ENCODE measurements at places on chromosomes 6 and 20.

DNA sequence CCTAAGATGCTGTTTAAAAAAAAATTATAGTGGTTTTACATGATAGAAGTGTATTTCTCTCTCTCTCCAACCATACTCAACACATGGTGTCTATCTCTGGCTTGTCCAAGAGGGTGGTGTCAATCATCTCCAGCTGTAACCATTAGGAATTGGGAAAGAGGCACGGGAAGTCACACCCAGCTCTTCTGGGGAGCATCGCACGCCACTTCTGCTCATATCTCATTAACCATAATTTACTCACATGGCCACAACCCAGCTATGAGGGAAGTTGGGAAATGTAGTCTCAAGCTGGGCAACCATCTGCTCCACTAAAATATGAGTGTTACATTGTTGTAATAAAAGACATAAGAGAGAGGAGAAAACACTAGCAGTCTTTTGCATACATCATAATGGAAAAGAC, 30.4 kb upstream of the TSHZ2 start:
- no peak for DNase-seq

DNA sequence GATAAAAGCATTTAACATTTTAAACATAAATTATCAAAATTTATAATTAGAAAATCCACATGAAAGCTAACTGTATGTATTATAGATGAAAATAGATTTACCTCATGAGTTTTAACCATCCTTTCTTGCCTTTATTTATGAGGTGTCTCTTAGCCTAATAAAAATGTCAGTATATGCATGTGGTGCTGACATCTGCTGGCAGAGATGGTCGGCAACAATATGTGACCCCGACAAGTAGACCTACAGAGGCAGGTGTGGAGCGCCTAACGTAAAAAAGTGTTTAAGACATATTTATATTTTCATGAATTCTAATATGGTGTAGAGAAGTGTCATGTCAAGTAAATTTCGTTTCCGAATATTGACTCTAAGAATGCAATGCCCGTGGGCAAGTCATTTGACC, 149.0 kb upstream of the FUT9 start:
- no peak for DNase-seq

DNA sequence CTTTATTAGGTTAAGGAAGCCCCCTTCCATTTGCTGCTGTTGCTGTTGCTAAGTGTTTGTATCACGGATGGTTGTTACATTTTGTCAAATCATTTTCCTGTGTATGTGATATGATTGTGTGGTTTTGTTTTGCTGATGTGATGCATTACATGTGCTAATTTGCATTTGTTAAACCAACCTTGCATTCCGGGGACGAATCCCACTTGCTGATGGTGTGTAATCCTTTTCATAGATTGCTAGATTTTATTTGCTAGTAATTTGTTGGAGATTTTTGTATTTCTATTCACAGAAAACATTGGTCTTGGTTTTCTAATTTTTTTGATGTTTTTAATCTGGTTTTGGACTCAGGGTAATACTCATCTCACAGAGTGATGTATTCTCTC, 167.8 kb downstream of the WDR27 start:
- no peak for DNase-seq

GRCh38 chr20:5078399-5078958, 41.3 kb downstream of the PCNA start:
- DNase-seq: no peak

- DNase-seq: no peak
Observed at GRCh38 chr6:105593805-105594671, 191.2 kb upstream of the PREP start.

DNA sequence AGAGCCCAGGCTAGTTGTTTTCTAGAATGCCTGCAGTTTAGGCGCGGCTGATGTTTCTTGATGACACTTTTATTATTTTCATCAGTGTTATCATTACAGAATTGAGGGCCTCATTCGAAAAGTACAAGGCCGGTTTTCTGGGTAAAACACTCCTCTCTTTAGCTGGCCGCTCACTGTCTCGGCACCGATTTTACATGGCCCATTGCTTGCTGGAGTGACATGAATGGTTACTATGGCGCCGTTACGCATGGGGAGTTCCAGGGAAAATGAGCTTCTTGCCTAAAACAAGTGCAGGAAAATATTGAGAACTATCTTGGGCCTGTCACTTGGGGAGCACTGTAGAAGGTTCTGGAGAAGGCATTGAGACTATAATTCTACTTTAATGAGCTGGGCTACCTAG, 317.8 kb downstream of the CDH4 start:
- no peak for DNase-seq

DNA sequence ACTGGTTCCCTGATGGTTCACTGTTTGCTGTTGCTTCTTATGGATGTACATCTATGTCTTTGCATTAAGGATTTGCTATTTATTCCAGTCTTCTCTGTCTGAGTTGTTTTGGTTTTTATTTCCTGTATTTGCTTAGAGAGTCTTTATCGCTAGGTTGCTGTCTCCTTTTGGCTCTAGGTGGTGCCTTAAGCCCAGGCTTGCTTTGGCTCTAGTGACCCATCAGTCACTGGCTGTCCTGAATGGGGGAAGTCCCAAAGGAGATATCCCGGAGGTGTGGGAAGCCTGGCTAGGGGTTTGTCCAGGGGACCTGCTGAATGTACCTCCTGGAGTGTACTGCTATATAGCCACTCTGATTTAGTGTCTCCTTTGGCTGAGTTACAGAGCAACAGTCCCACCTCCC, 53.4 kb downstream of the MCHR2 start:
- DNase-seq: peak; percentile 3

- DNase-seq: peak; percentile 97
Observed at GRCh38 chr20:49915380-49916145, at the start of gene SPATA2. SPATA2 (minus strand) TSS chr20:49915529; CDS start chr20:49908490, 7,039 bp downstream.

GRCh38 chr20:1331801-1332453, 3.0 kb upstream of the SDCBP2 start:
- no peak for DNase-seq

DNA sequence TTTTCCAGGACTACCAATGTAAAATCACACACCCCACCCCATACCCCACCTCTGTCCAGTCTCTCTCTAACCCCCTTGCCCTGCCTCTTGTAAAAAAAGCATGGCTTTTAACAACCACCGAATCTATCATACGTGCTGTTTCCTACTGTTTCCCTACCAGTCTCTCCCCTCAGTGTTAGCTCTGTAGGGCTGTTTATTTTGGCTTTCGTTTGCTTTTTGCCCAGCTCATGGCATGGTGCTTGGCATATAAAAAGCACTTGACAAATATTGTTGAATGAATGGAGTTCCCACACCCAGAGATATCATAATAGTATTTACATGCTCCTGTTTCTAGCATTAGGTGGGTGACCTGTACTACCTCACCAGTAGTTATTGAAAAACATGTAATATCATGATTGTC, 148.2 kb downstream of the OPRM1 start:
- DNase-seq: no peak

- no peak for DNase-seq
Observed at GRCh38 chr6:36826520-36827227, 12.6 kb downstream of the CPNE5 start.

DNA sequence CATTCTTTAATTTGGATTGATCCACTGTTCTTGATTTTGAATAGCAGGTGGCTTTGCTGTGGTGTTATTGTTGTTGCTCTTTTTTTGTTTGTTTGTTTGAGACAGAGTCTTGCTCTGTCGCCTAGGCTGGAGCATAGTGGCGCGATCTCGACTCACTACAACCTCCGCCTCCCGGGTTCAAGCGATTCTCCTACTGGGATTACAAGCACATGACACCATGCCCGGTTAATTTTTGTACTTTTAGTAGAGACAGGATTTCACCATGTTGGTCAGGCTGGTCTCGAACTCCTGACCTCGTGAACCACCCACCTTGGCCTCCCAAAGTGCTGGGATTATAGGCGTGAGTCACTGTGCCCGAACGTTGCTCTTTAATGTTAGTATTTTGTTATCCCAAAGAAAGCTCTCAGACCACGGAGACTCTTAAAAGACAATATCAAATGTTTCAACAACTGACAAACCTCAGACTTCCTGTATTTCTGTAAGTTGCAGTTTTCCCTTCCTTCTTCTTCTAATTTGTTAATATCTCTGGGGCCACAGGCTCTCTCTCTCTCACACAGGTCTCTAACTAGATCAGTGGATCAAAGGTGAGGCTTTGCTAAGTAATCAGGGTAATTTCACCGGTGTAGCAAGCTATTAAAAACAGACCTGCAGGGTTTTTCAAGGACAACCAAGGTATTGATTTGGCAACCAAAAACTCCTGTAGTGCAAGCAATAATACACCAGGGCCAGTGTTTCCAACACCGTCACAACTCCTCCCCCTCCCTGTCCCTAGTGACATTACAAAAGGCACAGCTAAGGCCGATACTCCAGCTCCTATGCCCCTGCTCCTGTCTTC, 48.8 kb upstream of the ZNF217 start:
- peak; percentile 62 for DNase-seq

DNA sequence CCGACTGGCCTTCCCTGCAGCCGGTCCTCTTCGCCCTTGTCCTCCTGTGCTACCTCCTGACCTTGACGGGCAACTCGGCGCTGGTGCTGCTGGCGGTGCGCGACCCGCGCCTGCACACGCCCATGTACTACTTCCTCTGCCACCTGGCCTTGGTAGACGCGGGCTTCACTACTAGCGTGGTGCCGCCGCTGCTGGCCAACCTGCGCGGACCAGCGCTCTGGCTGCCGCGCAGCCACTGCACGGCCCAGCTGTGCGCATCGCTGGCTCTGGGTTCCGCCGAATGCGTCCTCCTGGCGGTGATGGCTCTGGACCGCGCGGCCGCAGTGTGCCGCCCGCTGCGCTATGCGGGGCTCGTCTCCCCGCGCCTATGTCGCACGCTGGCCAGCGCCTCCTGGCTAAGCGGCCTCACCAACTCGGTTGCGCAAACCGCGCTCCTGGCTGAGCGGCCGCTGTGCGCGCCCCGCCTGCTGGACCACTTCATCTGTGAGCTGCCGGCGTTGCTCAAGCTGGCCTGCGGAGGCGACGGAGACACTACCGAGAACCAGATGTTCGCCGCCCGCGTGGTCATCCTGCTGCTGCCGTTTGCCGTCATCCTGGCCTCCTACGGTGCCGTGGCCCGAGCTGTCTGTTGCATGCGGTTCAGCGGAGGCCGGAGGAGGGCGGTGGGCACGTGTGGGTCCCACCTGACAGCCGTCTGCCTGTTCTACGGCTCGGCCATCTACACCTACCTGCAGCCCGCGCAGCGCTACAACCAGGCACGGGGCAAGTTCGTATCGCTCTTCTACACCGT, 6.1 kb downstream of the UBD start:
- DNase-seq: peak; percentile 89

GRCh38 chr6:78700991-78701390, 166.4 kb upstream of the IRAK1BP1 start:
- no peak for DNase-seq

GRCh38 chr6:53109612-53110011, 39.0 kb downstream of the GCM1 start:
- no peak for DNase-seq

DNA sequence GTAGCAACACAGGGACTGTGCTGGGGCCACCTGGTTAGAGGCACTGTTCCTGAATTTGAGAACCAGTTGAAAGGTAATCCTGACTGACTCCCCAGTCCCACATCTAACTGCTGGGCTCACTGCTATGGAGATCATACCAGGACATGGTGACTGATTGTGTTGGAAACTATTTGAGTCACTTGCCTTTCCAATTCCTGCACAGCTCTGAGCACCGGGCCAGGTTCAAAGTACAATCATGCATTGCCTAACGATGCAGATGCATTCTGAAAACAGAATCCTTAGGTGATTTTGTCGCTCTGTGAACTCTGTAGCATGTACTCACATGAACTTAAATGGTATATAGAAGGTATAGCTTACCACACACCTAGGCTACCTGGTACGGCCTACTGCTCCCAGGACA, 215.3 kb downstream of the BMP7 start:
- DNase-seq: no peak

GRCh38 chr6:169363590-169363989, 109.9 kb upstream of the THBS2 start:
- DNase-seq: no peak

DNA sequence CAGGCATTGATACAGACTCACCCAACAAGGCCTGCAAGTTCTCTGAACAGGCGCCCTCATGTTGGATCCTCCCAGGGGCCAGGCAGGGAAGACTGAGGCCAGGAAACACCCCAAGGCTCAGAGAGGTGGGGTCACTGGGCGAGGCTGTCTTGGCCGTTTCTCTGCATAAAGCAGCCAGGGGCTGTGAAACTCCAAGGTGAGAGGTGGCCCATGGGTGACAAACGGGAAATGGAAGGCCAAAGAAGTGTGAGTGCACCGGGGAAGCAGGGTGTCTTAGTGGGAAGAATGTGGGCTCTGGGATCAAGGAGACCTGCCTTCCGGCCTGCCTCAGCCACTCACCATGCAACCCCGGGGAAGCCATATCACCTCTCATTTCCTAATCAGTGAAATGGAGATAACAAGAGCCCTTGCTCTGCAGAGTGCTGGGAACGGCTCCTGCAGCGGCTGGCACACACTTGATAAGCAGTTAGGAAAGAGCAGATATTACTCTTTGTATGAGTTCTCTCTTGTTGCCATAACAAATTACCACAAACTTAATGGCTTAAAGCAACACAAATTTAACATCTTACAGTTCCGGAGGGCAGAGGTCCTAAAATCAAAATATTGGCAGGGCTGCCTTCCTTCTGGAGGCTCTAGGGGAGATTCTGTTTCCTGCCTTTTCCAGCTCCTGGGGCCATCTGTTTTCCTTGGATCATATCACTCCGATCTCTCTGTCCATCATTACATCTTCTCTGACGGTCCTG, 168.6 kb downstream of the NFATC2 start:
- DNase-seq: peak; percentile 67

DNA sequence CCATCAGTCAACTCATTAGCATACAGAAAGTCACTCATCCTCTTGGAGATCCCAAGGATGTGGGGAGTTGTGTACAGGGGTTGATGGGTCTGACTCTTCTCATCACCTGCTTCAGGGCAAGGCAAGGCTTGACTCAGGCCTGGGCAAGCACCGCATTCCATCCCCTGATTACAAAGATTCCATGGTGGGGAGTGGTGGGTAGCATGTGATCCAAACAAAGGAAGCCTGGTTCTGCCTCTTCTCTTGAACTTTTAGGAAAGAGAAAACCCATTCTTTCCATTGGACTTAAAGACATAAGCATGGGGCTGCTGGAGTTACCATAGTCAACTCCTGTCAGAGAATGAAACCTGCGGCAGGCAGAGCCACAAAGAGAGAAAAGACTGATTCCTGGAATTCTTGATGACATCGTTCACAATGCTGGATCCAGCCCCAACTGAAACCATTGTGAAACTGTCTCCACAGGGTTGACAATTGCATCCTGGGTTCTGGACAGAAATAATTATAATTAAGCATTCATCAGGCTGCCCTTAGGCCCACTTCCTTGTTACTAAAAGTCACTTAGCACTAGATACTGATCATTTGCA, 235.8 kb upstream of the KCNG1 start:
- DNase-seq: peak; percentile 87

DNA sequence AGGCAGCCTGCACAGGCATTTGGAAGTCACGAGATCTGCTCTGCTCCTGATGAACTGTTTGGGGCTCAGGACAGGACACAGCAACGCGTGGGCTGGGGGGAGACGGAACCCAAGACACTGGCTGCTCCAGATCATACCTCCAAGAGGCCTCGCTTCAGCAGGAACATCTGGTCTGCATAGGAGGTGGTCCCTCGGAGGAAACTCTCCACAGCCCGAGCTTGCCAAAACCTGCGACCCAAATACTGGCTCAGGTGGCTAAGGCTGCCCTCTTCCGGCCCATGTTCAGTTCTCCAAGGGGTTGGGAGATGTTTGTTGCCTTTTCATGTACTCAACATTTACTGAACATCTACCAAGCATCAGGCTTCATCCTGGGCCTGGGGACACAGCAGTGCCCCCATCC, 51.7 kb downstream of the MYH7B start:
- DNase-seq: no peak

Data from ELF-1 (cell line).